ENCODE measurements at places on chromosomes 11 and 22.

DNA sequence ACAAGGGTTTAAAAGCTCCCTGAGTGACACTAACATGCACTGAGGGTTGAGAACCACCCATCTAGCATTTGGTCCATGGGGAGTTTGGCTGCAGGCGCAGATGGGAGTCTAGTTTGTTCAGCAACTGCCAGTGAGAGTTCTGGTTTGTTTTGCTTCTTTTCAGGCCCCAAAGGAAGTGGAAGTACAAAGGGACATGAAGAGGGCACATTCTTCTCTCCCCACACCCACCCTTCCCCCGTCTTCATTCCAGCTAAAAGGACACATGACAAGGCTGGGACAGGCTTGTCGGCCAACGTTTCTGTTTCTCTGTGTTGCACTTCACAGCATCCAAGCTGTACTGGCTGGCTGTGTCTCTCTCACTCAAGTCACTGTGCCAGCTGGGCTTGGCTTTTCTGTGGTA is 8.2 kb upstream of the ENDOD1 start:
- DNase-seq: no peak

DNA sequence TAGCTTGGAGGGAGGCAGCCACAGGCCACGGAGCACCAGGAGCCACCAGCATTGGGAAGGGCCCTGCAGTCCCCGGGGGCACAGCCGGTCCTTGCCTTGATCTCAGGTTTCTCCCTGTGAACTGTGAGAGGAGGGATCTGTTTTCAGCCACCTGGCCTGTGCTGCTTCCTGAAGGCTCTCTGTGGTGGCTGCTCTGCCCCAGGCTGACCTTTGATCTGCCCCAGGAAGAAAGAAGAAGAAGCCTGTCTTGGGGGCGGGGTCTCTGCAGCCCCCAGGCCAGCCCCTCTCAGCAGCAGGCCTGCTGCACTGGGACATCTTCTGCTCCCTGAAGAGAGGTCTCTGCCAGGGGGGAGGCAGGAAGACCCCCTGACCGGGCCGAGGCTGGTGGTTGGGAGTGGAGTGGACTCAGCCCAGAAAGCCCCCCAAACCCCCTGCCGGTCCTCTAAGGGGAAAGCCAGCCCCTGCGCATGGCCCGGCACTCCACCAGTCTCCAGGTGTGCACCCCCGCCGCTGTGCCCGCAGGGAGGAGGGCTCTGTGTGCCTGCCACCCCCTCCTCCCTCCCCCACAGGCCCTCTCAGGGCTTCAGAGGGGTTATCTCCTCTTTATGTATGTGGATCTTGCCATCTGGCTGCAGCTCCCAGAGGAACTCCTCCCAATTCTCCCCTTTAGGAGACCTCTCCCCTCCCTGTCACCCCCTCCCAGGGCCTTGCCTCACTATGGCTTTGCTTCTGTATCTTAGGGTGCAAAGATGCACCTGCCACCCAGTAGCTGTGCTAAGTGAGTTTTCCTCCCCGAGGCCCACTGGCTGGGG is 675.3 kb downstream of the BRD1 start:
- peak; percentile 58 for DNase-seq

DNA sequence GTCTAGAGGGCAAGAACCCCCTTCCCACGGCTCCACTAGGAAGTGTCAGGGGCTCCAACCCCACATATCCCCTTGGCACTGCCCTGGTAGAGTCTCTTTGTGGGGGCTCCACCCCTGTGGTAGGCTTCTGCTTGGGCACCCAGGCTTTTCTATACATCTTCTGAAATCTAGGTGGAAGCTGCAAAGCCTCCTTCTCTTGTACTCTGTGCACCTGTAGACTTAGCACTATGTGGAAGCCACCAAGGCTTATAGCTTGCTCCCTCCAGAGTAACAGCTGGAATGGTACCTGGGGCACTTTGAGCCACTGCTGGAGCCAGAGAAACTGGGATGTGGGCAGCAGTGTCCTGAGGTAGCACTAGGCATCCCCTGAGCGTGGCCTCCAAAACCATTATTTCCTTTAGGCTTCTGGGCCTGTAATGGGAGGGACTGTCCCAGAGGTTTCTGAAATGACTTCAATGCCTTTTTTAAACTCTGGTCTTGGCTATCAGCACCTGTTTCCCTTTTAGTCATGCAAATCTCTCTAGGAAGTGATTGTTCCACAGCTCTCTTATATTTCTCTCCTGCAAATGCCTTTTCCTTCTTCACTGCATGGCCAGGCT is 68.4 kb downstream of the TRAF6 start:
- DNase-seq: no peak

DNA sequence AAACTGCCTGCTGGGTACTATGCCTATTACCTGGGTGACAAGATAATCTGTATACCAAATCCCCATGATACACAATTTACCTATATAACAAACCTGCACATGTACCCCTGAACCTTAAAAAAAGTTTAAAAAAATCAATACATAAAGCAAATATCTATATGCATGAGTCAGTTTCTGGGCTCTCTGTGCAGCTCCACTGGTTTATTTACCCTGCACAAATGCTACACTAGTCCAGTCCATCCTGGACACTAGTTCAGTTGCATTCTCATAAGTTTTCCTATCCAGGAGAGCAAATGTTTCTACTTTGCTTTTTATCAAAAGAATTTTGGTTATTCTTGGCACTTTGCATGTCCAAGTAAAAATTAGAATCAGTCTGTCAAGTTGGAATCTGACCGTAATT is 99.8 kb upstream of the OLFML1 start:
- no peak for DNase-seq

GRCh38 chr11:13261591-13262061 is 16.0 kb upstream of the BMAL1 start:
- no peak for DNase-seq

- no peak for DNase-seq
Measured at GRCh38 chr11:96185220-96185768, 157.7 kb downstream of the MAML2 start.

DNA sequence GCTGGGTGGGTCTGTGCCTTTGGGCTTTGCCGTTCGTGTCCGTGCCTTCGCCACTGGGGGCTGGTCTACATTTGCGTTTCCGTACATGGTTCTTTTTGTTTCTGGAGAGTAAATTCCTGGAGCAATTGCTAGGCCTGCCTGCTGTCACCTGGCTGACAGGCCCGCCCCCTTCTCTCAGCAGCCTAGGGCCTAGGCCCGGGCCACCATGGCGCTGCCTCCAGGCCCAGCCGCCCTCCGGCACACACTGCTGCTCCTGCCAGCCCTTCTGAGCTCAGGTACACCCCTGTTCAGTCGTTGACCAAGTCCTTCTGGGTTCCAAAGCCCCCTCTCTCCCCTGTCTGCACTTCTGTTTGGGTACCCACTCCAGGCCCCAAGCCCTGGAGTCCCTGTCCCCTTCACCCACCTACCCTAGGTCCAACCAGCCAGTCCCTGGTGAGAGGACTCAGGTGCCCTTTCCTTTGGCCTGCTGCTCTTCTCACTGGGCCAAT is 649 bp downstream of the TMEM25 start:
- peak; percentile 35 for DNase-seq

DNA sequence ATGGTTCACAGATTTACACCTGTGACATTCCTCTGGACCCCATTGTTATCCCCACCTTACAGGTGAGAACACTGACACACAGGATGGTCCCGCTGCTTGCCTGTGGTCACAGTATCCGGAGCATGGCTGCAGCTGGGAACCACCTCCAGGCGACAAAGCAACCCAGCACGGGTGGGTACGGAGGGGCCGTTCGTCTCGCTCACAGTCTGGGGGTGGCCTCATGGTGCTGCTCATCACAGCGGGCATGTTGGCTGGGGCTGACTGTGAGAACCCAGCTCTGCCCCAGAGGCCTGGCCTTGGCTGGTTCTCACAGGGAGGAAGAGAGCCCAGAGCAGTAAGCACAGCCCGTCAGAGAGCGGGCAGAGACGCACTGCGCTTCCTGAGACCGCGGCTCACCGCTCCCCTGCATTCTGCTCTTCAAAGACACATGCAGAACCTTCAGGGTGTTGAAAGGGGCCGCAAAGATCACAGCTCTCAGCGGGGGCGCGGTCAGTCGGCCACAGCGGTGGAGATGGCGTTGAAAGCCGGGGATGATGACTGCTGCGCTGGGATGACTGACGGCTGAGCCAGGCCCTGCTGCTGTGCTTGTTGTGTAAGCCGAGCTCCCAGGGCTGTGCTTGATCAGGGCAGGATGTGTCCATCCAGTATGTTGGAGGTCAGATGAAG is 423.0 kb downstream of the BRD1 start:
- DNase-seq: no peak

DNA sequence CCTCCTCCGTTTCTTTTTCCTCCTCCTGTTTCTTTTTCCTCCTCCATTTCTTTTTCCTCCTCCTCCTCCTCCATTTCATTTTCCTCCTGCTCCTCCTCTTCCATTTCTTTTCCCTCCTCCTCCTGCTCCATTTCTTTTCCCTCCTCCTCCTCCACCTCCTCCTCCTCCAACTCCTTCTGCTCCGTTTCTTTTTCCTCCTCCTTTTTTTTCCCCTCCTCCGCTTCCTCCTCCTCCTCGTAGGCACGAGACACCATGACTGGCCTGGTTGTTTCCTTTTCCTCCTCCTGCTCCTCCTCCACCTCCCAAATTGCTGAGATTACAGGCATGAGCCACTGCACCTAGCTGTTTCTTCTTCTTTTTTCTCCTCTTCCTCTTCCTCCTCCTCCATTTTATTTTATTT is 25.6 kb upstream of the DRICH1 start:
- no peak for DNase-seq

GRCh38 chr22:36029406-36029755 is 757 bp upstream of the RBFOX2 start:
- no peak for DNase-seq

DNA sequence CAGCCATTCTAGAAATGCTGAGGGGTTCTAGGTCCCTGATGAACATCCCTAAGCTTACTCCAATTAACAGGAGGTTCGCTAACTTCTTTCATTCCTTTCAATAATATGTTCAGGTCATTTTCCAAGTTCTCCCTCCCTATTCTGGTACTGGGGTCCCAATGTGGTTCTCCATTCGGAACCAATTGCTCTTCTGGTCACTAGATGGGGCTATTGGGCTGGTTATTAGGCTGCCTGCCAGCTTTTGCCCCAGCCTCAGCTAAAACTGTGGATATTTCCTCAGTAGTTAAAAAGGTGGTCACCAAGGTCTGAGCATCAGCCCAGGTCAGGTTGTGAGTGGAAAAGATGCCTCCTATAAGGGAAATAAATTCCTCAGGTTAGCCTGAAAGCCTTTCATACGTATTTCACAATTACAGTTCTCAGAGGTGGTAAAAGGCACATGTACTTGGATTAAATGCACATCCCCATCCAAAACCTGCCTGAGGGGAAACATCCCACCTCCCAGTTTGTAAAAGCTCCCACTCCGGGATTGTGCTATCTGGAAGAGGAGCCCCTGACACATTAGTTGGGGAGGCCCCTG is 161.1 kb upstream of the CCDC179 start:
- peak; percentile 49 for DNase-seq

GRCh38 chr11:120160436-120160835 is 22.5 kb upstream of the TRIM29 start:
- DNase-seq: no peak

- DNase-seq: no peak
Measured at GRCh38 chr11:102239911-102240310, 77.4 kb upstream of the BIRC3 start.

DNA sequence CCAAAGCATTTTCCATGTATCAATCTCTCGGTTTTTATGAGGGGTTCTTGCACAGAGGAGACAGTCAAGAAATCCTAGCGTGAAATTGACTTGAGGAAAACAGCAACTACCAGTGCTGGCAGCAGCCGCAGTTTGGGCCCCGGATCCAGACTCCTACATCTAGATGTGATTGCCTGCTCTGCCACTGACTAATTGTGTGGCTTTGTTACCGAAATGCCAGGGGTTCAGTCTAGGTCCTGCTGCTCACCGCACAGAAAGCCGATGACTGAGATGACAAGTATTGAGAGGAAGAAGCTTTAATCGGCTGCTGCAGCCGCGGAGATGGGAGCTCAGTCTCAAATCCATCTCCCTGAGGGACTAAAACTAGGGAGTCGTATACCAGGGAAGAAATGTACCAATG is 8.2 kb upstream of the GLB1L3 start:
- DNase-seq: no peak

DNA sequence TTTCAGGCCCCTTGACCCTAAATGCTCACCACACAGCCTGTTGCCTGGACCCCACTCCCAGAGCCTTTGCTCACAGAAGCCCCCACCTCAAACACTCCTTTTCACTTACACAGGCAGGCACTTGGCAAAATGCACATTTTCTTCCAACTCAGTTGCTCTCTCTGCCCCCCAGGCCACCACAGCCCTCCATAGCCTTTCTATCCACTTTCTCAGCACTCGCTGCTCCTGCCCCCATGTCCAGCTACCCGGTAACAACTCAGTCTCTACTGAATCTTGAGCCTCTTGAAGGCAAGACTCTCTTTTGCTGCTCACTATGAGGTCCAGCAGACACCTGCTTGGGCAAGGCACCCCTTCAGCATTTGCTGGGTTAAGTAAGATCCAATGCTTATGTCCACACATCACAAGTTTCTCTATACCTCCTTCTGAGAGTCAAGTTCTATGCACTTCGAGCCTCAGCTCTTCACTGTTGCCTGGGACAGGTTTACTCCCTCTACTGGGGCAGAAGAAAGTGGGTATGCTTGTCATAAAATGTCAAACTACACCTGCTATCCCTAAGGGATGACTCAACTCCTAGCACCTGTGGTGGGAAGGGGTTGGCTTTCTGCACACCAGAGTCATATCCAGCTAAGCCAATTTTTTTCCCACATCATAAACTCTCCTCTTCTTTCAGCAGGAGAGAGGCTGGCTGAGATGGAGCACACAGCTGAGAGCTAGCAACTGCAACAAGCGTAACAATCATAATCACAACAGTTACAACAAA is 36.9 kb downstream of the MORC2 start:
- no peak for DNase-seq

DNA sequence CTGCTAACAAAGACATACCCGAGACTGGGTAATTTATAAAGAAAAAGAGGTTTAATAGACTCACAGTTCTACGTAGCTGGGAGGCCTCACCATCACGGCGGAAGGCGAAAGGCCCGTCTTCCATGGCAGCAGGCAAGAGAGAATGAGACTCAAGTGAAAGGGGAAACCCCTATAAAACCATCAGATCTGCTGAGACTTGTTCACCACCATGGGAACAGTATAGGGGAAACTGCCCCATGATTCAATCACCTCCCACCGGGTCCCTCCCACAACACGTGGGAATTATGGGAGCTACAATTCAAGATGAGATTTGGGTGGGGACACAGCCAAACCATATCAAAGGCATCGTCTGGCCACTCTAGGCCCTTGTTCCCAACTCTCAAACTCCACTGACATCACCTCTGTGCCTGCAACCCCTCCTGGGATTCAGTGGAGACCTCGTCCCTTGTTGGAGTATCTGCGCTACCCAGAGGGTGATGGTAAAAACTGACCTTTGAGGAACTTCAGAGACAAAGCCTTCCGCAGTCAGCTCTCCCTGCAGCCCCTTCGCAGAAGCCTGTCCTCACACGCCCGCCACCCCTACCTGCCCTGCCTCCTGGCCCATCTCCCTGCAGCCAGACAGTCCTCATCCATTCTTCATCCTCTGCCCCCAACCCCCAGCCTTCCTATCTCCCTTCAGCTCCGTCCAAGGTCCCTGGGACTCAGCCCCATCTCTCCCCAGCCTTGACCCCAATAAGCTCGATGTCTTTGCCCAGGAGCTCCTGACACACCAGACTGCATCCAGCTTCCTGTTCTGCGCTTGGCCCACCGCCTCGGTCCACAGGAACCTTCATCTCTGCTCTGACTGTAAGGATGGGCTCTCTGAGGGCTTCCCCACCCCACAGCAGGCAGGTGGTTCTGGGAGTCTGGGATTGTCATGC is 15.8 kb downstream of the CCND1 start:
- no peak for DNase-seq

GRCh38 chr11:122791836-122792235 is 46.5 kb upstream of the CRTAM start:
- no peak for DNase-seq

GRCh38 chr22:16961477-16962186 is 46.4 kb downstream of the GAB4 start:
- no peak for DNase-seq
